Naive thymus-derived CD4-positive, alpha-beta T cell (primary cell): ENCODE measurements at places on chromosomes 3 and 15. TPM values are rescaled to one million over a fixed set of nuclear protein-coding genes. Genes with fewer than 3 reads are reported as not detected.

TM6SF1 gene
- 10.1 and 11.2 TPM in 2 replicates for total RNA-seq

PLSCR5 gene
- total RNA-seq = not detected

DNA sequence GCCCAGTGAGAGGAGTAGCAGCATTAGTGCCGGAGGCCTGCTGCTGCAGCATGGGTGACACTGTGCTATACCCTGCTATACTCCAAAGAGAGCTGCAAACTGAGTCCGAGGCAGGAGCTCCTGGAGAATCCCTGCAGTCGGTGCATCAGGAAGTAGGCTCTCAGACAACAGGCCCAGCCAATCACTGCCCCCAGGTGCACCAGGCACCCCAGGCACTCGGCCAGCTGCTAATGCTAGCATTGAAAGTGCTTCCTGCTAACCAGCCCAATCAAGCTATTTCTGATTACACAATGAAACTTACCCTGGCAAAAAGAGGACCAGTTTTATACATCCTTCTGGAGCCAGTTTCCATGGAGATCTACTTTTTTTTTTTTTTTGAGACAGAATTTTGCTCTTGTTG is 45.6 kb upstream of the IREB2 start:
- DNase-seq = no peak
- no peaks in the 10 kb centered on the region for H3K27me3 ChIP-seq
- H3K4me1 ChIP-seq = no peaks in the 10 kb centered on the region
- no peak overlapping the region for H3K4me3 ChIP-seq
- H3K36me3 ChIP-seq = no peaks in the 10 kb centered on the region
- no peak overlapping the region for H3K27ac ChIP-seq

GRCh38 chr15:57100136-57100539 is 181.7 kb downstream of the TCF12 start:
- H3K27ac ChIP-seq = no peak overlapping the region
- DNase-seq = no peak
- no peaks in the 10 kb centered on the region for H3K27me3 ChIP-seq
- no peak overlapping the region for H3K4me3 ChIP-seq

- H3K36me3 ChIP-seq = no peaks in the 10 kb centered on the region
- no peaks in the 10 kb centered on the region for H3K4me1 ChIP-seq
- H3K27me3 ChIP-seq = no peaks in the 10 kb centered on the region
- no peak overlapping the region for H3K4me3 ChIP-seq
These were observed 27.2 kb downstream of the OXSM start for GRCh38 chr3:25817107-25817506.

GRCh38 chr3:87196879-87197278 is 30.2 kb upstream of the CHMP2B start:
- H3K27me3 ChIP-seq = no peaks in the 10 kb centered on the region
- no peak overlapping the region for H3K27ac ChIP-seq
- H3K4me3 ChIP-seq = no peak overlapping the region
- no peaks in the 10 kb centered on the region for H3K4me1 ChIP-seq
- H3K36me3 ChIP-seq = no peaks in the 10 kb centered on the region
